ENCODE measurements at places on chromosomes 7 and 10.
A peak's percentile ranks its signal among the peaks of the same experiment; 100 is the strongest.

- DNase-seq: no peak
These were observed 194.3 kb upstream of the FERD3L start for GRCh38 chr7:19339512-19339911.

- DNase-seq: no peak
These were observed 68.9 kb upstream of the AQP1 start for GRCh38 chr7:30842542-30843451.

DNA sequence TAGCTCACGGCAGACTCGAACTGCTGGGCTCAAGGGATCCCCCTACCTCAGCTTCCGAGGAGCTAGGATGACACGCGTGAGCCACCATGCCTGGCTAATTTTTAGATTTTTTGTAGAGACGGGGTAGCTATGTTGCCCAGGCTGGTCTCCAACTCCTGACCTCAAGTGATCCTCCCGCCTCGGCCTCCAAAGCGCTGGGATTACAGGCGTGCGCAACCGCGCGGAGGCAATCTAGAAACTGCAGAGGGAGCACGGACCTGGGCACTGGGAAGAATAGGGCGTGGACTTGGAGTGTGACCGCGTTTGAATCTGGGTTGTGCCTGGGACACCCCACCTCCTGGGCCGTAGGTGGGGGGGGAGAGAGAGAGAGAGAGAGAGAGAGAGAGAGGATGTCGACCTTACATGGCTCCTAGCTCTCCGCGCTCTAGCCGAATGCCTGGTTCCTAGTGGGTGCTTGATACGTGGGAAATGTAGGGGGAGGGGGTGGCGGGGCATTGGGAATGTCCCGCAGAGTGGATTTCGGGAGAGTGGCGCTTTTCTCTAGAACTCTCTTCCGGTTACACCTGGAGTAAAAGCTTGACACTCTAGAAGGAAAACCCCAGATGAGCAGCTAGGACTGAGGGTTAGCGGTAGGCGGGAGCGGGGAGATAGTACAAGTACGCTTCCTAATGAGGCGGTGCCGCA is 1.2 kb upstream of the MAP3K8 start:
- DNase-seq: no peak

GRCh38 chr7:74569501-74570075 is 87.9 kb upstream of the GTF2I start:
- peak; percentile 49 for DNase-seq

GRCh38 chr10:112353046-112353445 is 20.9 kb upstream of the ACSL5 start:
- DNase-seq: no peak

GRCh38 chr10:103888113-103888841 is 29.7 kb downstream of the STN1 start:
- no peak for DNase-seq

DNA sequence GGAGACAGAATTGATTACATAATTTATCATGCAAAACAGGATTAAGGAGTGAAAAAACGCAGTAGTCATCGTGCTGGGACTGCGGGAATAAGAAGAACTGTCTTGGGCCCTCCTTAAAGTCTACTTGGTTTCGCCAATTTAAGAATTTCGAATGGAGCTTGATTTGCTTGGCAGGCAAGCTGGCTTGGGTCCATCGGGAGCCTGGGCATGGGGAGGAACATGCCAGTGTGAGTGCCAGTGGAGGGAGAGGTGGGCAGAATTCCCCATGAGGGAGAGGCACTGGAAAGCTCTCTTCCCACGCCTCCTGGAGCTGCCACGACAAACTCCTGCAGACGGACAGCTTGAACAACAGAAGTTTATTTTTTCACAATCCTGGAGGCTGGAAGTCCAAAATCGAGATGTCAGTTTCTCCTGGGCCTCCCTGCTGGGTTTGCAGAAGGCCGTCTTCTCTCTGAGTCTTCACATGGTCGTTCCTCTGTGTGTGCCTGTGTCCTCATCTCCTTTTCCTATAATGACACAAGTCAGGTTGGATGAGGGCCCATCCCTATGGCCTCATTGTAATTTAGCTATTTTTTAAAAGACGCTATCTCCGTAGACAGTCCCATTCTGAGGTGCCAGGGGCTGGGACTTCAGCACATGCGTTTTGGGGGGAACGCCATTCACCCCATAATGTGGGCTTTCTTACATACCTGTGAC is 528.7 kb upstream of the DPP6 start:
- DNase-seq: no peak

DNA sequence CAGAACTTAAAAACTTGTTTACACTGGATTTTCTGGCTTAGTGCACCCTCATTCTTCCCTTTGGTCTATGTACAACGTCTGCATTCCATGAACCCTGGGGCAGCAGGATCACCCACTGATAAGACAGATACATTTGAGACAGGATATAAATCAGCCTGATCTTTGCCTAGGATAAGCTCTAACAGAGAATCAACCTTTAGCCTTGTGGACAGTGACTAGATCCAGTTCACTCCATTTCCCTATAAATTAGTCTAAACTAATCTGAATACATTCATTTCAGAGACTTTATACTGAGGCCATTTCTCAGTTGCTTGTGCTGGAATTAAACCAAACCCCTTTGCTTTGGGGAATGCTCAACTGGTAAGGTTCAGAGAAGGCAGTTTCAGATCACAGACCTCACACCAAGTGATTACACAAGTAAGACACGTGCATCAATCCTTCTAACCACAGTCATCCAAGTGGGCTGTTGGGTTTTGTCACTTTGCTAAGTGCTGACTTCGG is 639.8 kb upstream of the FZD8 start:
- DNase-seq: no peak

DNA sequence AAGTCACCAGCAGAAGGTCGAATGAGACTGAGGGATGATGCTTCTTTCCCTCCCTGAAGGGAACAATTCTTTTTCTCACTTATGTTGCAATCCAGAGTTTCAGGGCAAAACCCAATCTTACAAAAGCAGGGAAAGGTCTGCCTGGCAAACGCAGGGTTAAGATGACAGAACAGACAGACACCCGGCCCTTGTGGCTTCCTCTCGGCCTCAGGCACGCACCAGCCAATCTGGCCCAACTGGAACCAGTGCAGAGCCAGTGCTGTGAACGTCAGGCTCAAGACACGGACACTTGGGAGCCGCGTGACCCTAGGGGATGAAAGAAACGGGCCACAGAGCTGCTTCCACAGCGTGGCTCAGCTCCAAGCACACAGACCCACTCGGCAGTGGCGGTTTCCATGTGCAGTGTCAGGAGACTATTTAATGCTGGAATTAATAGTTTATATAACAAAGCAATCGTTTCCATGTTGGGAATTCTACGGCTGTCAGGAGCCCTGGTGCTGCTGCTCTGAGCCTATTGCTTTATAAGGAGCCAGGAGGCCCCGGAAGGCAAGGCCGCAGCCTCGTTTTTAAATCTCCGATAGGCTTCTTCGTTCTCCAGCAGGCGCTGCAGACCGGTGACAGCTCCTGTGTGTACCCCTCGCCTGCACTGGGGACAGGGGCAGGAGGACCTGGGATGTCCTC is 198.4 kb downstream of the DIP2C start:
- DNase-seq: no peak

DNA sequence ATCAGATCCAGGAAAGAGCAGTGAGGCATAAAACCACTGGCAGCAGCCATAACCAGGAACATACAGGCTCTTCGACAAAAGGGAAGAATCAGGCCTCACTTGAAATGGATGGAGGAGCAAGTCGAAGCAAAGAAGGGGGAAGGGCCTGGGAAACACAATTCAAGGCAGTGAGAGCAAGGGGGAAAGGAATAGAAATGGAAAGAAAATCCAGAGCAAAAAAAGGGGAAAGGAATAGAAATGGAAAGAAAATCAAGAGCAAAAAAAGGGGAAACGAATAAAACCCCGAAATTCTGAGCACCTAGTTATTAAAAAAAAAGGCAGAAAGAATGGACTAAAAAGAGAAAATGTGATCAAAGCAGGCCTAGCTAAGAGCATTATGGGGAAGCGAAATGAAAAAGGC is 24.1 kb upstream of the PRKAR2B start:
- no peak for DNase-seq

DNA sequence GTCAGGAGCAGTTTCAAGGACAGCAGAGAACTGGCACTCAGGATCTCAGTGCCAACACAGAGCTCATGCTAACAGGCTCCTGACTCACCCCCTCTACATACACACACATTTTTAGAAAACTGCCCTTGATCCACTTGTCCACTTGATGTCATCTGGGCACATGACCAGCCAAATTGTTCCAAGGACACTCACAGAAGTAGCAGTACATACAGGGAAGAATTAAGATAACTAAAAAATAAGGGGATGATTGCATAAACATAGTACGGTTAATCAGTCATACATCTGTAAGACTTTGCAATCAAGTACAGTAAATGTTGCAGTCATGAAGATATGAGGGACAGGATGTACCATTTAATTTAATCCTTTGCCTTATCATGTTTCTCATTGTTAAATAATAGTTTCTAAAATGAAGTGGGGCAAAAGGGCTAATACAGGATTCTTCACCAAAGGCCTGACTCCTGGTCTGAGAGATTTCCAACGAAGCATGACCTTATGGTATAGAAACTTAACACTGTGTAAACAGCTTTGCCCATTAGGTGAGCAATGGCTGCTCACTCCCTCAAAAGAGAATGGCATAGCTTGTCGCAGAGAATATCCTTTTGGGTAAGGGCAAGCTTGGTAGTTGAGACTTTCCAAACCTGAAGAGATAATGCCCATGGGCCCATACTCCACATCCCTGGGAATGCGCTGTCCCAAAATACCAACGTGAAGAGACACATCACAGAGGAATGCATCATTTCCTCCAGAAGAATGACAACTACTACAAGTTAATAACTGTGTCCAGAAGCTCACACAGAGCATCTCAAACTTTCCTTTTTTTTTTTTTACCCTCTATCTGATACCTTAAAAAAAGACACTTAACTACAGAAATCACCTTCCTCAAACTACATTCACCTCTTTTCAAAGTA is 94.1 kb downstream of the ARMH3 start:
- no peak for DNase-seq

GRCh38 chr10:104501864-104502579 is 139.1 kb upstream of the SORCS3 start:
- DNase-seq: no peak

- no peak for DNase-seq
These were observed 1.8 kb downstream of the GPC2 start for GRCh38 chr7:100175296-100175935.

DNA sequence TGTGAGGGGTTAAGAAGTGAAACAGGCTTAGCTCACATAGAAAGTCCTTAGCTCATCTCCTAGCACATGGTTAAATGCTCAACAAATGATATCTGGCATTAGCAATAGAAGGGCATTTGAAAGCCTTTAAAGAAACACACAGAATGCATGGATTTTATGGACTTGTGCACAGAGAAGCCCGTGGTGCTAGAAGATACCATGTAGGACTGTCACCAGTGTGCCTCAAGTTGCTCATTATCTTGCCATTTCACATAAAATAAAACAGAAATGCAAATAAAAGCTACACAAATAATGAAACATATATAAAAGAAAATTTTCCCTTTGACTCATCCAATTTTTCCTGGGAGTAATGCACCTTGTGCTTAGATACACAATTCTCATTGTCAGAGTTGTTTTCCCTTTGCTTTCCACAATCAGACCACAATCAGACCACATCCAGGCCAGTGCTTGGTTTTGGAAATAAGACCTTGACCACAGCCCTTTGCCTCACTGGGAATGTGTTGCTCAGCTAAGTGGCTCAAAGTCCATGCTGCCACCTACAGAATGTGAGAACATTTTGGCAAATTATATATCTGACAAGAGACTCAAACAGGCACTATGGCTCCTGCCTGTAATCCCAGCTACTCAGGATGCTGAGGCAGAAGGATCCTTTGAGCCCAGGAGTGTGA is 9.5 kb upstream of the WDR11 start:
- no peak for DNase-seq

DNA sequence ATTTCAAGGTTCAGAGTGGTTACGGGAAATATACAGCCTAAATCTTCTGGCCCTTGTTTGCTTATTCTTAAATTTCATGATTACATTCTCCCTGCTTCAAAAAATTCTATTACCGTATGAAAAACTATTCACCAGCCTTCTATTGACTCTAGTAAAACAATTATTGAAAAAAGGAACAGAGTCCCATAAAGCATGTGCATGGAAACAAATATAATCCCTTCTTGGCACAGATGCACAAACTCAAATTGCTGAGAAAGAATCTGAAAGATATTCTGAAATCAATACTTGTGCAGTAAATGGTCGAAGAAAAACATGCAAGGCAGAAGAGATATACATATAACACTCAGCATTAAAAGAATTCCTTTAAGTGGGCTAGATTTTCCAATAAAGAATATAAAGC is 83.6 kb downstream of the LRRN3 start:
- DNase-seq: no peak

GRCh38 chr7:134016223-134016941 is 110.8 kb upstream of the LRGUK start:
- no peak for DNase-seq

GRCh38 chr7:157087646-157088045 is 51.1 kb upstream of the UBE3C start:
- no peak for DNase-seq

GRCh38 chr7:151825721-151826120 is 51.2 kb downstream of the PRKAG2 start:
- no peak for DNase-seq

DNA sequence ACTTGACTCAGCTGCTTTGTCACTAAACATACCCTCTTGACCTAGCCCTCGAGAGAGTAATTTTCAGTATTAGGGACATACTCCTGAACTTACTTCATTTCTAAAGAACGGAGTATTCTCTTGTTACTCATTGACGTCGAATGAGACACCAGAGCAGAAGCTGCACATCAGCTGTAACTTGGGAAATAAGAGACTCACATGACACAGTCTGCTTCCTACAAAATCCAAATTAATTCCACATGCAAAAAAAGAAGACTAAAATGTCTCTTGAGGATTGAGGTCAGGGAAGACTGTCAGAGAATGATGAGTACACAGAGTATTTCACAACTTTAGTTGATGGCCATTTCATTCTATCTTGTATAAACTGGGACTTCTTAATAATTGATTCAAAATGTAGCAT is 114.7 kb upstream of the EGFR start:
- no peak for DNase-seq

DNA sequence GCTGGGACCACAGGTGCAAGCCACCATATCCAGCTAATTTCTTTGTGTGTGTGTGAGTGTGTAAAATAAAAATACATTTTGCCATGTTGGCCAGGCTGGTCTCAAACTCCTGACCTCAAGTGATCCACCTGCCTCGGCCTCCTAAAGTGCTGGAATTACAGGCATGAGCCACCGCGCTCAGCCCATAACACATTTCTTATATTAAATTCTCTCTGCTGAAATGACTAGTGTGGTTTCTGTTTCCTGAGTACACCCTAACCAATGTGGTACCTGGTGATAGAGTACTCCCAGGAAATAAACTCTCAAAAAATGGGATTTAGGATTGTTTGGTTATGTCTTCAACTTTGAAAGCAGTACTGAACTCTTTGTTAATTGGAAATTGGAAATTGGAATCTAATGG is 19.4 kb upstream of the FHIP2A start:
- no peak for DNase-seq

- DNase-seq: no peak
These were observed 20.2 kb upstream of the PPIF start for GRCh38 chr10:79327090-79327457.

GRCh38 chr7:12684733-12685132 is 2.7 kb upstream of the ARL4A start:
- no peak for DNase-seq
